Left colon (tissue), 2 donors: ENCODE measurements at places on chromosomes 2 and 18.

GRCh38 chr18:13011719-13012118 lies 20.6 kb downstream of the CEP192 start:
- DNase-seq, result no peak

DNA sequence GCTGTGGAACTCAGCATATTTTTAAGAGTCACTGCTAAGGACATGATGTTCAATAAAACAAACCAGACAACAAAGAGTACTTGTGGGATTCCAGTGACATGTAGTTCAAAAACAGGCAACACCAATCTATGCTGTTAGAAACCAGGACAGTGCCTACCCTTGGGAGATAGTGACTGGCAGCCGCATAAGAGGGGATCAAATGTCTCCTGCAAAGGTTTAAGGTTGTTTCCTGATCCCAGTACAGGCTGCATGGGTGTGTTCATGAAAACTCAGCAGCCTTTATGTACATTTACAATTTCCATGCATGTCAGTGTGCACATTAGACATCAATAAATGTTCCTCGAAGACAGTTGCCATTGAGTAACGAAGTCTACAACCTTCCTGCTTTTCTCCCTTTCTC lies 183.8 kb downstream of the PID1 start:
- DNase-seq, result no peak

DNA sequence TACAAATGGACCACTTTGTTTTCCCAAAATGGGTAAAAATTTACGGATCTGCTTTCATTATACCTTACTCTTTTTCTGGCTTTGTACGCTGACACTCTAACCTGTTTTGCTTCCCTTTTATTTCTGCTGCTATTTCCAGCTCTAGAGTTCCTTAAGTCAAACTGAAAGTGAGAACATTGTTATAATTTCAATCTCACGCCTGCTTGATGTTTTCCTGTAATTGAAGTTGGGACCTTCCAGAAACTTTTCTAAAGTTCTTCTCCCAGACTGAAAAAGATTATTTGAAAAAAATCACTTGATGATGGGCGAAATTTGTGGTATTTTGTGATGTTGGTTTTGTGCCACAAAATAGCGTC lies 1.8 kb downstream of the GLS start:
- no peak for DNase-seq

DNA sequence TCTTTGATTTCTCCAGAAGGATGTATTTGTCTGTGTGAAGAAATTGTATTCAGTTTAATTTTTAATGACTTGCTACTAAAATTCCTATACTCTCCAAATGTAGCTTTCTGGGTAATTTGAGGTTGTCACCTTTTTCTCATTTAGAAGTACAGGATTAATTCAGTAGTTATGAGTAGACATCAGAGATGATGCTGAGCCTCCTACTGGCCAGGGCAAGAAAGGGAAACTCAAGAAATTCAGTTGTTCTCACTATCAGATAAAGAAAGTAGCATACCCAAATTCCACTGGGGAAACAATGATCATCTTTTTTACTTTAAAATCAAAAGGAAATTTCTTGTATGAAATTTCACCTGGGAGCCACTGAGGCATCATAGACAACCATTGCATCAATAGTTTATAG lies 199.4 kb downstream of the SATB2 start:
- DNase-seq, result no peak
